HuH-7 (cell line): ENCODE measurements at places on chromosomes 5 and 9.

DNA sequence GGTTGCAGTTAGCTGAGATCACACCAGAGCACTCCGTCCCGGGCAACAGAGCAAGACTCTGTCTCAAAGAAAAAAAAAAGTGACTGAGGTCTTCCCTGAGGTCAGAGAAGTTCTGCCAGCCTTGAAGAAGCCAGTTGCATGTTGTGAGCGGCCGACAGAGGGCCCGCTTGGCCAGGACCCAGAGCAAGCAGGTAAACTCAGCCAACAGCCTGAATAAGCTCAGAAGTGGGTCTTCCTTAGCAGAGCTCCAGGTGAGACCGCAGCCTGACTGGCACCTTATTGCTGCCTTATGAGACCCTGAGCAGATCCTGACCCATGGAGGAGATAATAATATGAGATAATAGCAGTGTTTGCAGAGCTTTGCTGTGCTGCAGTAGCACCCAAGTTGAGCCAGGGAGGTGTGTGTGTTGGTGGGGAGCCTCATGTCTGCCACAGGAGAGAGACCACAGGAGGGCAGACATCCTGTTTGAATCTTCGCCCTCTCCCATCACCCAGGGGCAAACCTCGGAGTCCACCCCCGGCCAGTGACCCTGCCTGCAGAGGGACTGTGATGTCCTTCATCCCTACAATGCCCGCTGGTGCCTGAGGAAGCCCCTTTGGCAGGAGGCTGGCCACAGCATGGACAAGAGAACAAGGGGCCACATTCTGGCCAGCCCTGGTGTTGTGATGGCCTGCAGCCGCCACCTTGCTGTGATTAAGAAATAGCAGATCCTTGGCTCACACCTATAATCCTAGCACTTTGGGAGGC, 10.8 kb upstream of the BARX1 start:
- DNase-seq, result no peak

- DNase-seq, result no peak
These were observed 128.1 kb downstream of the ACTL7B start for GRCh38 chr9:108727580-108728111.

GRCh38 chr9:18906656-18907395, 126.2 kb downstream of the SAXO1 start:
- no peak for DNase-seq

DNA sequence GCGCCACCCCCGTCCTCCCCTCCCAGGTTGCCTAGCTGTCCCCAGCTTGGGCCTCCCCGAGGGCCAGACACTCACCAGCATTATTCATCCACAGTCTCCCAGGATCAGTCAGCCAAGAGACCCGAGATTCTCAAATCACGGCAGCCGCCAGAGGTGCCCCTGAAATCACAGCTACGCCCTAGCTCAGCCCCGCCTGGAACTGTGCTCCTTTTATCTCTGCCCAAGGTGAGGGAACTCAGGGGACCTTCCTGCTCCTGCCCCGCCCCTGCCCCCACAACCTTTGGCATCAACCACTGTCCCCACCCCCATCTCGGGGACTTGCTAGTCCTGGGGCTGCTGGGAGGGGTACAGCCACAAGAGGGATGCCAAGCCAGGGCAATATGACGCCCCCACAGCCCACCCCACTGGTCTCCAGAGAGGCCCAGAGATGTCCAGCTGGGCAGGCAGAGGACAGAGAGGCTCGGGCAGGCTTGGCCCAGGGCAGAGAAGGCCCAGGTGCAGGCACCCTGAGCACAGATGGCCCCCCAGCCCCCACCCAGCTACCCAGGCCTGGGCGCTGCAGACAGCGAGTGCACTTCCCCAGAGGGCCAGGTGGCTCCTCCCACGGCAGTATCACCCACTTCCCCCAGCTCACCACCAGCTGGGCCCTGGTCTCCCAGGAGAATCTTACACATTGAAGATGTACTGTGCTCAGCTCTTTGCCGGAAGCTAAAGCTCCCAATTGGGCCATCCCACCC, at the start of gene FUT7:
Gene FUT7, minus strand, starts transcription at position 185 of the 737 bp plus-strand sequence. Its CDS starts 97 bp downstream, at position 88.
- no peak for DNase-seq

- DNase-seq, result peak; percentile 98
These were observed 6.3 kb upstream of the TRMT10B start for GRCh38 chr9:37747271-37747753.

- no peak for DNase-seq
These were observed 17.2 kb downstream of the ENHO start for GRCh38 chr9:34505370-34506120.

DNA sequence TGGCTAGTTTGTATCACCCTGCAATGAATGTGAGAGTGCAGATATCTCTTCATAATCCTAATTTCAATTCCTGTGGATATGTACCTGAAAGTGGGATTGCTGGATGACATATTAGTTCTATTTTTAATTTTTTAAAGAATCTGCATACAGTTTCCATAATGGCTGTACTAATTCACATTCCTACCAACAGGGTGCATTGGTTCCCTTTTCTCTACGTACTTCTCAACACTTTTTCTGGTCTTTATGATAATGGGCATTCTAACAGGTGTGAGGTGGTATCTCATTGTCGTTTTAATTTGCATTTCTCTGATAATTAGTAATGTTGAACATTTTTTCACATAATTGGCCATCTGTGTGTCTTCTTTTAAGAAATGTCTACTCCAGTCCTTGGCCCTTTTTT, 927.5 kb downstream of the DTWD2 start:
- DNase-seq, result no peak

DNA sequence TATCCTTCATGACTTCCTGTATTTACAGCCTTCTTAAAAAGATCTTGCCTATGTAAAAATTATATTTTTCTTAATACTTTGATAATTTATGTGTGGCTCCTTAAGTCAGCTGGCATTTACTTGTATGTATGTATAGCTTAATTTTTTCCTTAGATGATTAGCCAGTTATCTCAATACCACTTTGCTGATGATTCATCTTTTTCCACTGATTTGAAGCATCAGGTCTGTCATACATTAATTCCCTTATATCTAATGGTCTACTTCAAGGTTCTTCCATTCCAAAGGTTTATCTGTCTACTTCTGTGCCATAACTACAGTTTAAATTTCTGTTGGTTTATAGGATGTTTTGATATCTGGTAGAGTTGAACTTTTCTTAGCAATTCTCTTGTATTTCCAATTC, 44.9 kb upstream of the MTMR12 start:
- DNase-seq, result no peak

DNA sequence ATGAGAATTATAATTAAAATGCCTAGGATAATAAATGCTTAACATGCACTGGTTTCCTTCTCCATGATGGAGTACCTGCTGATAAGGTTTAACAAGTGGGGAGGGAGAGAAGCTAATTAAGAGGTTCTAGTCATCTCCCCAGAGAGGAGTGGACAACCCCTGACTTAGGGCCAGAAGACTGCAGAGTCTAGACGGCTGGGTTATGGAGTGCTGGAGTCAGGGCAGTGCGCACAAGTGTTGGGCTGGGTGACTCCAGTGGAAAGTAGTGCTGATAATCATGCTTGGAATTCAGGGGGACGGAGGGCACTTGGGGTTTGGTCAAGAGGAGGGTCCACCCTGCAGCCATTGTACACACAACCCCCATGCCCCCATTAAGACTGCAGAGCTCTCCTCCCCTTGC, 32.8 kb upstream of the TGFBI start:
- no peak for DNase-seq

GRCh38 chr5:60738461-60738860, 38.5 kb upstream of the DEPDC1B start:
- DNase-seq, result no peak

DNA sequence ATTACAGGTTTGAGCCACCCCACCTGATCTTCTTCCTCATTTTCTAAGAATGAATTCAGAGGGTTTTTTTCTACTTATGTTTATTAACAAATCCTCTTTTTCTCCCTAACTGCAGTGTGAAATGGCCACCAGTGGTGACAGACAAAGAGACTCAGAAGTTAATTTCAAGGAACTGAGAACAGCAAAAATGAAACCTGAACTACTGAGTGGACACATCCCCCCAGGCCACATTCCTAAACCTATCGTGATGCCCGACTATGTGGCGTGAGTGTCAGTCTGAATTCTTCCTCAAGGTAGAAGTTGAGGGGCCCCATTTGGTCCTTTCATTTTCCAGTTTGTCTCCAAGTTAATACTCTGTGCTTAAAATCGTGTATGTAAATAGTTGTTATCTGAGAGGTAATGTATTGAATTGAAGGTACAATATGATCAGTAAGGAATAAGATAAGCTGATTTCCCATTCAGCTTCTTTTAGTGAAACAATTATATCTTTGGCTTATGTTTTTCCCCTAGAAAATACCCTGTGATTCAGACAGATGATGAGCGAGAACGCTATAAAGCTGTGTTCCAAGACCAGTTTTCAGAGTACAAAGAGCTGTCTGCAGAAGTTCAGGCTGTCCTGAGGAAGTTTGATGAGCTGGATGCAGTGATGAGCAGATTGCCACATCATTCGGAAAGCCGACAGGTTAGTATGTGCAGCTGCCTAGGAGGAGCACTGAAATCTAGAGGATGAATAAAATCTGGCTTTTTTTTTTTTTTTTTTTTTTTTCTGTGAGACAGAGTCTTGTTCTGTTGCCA, 17.7 kb downstream of the MARVELD2 start:
- no peak for DNase-seq

DNA sequence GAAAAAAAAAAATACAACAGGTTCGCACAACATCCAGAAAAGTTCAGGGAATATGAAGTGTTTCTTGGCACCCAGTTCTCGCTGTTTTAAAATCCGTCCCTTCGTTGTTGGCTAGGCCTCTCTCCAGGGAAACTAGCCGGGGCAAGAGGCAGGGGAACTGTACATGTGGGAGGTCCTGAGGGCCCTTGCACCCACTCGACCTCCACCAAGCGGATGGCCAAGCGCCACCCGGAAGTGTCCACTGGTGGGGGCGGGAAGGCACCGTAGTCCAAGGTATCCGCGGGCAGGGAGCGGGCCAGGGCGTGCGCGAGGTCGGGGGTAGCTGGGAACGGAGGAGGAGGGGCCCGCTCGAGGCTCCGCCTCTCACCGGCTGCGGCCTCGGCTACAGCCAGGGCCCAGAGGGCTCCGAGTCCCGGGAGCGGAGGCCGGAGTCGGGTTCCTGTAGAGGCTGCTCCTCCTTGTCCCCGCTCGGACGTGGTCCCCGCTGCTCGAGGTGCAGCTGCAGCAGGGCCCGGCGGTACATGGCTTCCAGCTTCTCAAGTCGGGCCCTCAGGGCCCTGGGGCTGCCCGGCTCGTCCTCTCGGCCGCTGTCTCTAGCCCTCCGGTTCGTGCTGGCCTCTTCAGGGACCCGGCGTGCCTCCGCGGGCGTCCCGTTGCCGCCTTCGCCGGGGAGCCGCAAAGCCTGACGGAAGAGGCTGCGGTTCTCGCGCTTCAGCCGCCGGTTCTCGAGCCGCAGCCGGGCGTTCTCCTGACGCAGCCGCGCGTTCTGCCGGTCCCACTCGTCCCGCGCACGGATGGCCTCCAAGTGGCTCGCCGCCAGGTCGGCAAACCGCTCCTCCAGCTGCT, 720 bp downstream of the TUSC1 start:
- peak; percentile 8 for DNase-seq

DNA sequence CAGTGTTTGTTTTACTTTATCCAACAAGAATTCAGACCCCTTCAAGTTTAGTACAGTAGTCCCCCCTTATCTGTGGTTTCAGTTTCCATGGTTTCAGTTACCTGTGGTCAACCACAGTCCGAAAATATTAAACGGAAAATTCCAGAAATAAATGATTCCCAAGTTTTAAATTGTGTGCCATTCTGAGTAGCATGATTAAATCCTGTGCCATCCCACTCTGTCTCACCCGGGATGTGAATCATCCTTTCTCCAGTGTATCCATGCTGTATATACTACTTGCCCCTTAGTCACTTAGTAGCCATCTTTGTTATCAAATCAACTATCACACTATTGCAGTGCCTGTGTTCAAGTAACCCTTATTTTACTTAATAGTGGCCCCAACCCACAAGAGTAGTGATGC, 153.8 kb upstream of the RASA1 start:
- no peak for DNase-seq

DNA sequence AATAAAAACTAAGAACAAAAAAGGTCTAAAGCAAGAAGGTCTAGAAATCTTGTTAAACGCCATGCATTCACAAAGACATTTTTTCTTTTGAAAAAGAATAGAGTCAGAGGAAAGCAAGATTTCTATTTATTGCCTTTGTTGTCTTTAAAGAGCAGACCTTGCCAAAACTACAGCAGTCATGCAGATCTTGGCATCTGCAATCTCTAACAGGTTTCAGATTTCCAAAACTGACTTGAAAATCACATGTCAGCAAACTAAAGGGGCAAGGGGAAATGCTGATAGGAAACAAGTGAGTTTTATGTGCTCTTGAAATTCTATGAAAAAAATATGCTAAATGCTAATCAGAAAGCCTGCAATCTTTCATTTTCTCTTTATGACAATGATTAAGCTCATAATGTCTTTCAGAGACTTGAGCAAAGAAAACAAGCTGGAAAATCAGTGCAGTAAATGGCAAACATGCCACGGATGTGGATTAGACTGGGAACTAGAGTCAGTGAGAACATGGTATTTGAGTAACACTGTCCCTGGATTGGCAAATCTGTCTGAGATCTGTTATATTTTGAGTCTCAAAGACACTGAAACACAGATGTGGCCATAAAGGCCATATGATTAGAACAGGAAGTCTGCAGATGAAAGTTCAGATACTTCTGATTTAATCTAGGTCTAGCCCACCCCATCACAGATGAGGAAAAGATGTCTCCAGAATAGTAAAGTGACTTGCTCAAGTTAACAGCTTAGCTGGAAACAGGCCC, 361.4 kb upstream of the RPS23 start:
- no peak for DNase-seq
